ENCODE measurements at places on chromosomes 5 and 9.

DNA sequence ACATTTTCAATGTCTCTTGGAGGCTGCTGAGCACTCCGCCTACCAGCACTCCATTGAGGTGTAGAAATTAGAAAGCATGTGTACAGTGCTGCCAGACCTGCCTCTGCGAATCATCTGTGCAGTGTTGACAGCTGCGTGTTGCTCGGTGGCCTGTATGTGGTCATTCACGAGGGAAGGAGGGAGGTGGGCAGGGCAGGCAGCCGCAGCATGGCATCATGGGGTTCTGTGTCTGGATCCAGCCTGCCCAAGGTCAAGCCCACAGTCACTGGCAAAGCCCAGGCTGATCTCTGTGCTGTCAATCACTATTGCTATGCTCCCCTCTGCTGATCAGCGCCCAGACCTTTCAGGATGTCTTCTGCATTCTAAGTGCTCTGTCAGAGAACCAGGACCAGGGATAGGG, 8.0 kb upstream of the PDZD2 start:
- DNase-seq: no peak

- no peak for DNase-seq
Observed at GRCh38 chr5:128919542-128919941, 45.7 kb upstream of the SLC27A6 start.

DNA sequence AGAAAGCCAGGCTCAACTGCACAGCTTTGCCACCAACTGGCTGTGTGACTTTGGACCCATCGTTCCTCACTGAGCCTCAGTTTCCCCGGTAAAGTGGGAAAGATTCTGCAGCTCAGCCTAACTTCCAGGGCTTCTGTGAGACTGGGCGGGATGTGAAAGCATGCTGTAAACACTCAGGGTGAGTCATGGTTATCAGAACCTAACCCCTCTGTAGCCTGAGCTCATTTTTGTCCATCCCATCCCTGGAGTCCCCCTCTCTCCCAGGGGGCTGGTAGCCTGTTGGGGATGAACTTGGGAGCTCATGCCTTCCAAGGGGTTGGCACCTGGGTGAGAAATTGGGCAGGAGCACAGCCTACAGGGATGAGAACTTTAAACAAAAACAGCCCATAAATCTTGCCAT, 2.3 kb downstream of the CCDC69 start:
- peak; percentile 33 for DNase-seq

DNA sequence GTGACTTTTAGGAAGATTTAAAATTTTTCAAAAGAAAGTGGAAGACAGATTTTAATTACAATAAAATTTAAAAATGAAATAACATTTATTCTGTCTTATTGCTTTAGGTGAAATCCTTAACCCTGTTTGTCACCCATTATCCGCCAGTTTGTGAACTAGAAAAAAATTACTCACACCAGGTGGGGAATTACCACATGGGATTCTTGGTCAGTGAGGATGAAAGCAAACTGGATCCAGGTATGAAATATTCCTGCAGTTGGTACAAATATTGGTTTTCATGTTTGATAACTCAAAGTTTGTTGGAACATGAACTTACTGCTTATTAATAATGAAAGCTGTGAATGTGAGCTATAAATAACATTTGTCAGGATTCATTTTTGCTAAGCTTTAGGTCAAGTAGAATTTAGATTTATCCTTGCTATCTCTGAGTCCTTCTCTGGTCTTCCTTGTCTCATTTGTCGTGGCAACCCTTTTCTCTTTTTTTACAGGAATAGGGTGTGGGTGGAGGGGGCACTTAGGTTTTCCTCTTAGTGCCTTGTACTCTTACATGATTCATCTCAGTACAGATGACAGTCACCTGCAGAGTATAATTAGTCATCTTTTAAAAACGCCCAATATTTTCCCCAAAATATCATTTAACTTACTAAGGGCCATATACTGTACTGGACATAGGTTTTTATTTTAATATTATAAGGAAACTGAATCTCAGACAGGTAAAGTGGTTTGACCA, 95.3 kb upstream of the RASGRF2 start:
- no peak for DNase-seq

- DNase-seq: no peak
Observed at GRCh38 chr5:111854186-111854585, 97.2 kb upstream of the NREP start.

- peak; percentile 74 for DNase-seq
Observed at GRCh38 chr5:174327317-174327864, 281.9 kb downstream of the NSG2 start.

DNA sequence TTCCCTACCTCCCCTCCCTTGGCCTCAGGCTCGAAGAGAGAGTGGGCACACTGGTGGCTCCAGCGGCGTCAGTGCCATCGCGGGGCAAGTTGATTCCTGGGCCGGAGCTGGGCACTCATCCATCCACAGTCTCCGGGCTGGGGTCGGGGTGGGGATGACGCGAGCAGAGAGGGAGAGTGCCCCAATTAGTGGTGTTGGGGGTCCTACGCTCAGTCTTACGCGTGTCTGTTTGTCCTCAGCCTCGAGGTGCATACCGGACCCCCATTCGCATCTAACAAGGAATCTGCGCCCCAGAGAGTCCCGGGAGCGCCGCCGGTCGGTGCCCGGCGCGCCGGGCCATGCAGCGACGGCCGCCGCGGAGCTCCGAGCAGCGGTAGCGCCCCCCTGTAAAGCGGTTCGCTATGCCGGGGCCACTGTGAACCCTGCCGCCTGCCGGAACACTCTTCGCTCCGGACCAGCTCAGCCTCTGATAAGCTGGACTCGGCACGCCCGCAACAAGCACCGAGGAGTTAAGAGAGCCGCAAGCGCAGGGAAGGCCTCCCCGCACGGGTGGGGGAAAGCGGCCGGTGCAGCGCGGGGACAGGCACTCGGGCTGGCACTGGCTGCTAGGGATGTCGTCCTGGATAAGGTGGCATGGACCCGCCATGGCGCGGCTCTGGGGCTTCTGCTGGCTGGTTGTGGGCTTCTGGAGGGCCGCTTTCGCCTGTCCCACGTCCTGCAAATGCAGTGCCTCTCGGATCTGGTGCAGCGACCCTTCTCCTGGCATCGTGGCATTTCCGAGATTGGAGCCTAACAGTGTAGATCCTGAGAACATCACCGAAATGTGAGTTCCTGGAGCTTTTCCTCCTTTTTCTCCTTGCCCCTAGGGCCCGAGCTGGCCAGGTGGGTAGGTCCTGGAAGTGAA, 861 bp downstream of the NTRK2 start:
- no peak for DNase-seq

GRCh38 chr9:110842169-110842568, 173.6 kb downstream of the MUSK start:
- no peak for DNase-seq

DNA sequence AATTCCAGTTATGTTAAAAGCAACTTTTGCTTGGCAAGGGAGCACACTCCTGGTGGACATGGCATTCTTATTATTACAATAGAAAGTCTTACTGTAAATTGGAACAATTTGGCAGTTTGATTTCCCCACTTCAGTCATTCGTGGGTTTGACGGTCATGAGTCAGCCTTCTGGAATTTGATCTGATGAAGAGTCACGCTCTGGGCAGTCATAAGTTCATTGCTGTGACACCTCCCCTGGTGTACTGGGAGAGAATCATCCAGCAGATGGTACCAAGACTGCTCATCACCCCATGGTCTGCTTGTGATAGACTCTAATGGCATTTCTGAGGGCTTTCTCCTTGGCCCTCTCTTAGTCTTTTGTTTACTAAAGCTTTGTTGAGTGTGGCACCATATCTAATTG, 53.8 kb downstream of the GLRA1 start:
- peak; percentile 76 for DNase-seq

DNA sequence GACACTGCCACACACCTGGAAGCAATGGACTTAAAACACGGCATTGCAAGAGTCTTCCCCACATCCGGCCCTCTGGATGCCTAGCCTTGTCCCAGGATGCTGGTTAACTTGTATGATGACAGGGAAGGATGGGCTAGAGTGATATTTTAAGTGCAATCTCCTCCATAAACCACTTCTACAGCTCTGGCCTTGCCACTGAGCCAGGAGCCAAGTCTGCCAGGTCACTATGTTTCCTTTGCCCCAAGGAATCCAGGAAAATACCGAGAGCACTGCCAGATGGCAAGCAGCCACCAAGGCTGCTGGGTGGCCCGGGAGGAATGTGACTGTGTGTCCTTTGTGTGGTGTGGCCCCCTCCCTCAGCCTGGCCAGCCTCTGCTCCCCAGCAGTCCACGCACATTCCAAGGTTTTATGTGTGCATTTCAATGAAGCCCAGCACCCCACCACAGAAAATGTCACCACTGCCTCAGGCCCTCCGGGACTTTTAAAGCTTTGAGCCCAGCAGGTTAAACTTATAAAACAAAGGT, 106.0 kb downstream of the FRMD3 start:
- DNase-seq: peak; percentile 45

DNA sequence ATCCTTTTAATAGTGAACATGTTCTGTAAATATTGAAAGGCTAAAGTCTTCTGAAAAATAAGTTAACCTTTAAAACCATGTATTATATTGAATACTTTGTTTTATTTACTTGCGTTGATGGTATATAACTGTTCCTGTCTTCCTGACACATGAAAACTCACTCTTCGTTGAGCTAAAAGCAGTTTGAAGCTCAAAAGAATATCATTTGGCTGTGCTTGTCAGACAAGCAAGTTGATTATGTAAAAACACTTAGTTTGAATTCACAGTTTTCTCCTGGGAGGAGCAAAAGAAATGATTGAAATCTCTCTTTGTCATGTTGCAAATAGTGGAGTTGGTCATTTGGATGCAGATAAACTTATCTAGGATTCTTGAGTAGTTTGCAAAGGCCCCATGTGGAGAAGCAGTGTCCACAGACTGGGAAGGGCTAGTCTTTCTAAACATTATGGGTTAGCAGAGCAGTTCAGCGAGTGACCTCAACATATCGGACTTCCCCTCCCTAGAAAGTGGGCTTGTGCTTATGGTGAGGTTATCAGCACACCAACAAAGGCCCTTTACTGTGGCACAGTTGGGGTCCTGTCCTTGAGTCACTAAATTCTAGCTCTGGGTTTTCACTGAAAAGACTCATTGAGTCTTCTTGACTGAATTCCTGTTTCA, 290.4 kb downstream of the CSNK1G3 start:
- DNase-seq: no peak

DNA sequence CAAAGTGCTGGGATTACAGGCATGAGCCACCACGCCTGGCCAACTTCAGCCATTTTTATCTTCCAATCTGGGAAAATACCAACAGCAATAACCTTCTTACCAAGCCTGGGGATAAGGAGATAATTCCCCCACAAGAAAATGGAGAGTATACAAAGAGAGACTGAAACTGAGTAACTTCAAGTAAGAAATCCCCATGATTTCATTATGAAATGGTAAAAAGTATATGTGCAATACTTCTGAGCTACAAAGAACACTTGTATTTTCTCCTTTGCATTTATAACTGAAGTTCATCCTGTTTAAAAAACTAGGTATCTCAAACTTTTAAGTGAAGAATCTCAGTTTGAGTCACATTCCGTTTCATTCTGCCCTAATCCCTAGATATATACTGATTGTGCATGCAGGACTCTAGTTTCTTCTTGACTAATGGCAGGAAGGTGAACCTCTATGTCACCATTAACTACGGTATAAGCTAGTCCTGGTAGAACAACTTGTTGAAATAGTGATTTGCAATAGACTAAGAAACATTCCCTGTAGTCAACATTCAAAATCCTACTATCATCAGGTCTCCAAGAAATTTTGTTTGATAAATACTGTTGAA, 2071.4 kb downstream of the MAT2B start:
- DNase-seq: no peak

DNA sequence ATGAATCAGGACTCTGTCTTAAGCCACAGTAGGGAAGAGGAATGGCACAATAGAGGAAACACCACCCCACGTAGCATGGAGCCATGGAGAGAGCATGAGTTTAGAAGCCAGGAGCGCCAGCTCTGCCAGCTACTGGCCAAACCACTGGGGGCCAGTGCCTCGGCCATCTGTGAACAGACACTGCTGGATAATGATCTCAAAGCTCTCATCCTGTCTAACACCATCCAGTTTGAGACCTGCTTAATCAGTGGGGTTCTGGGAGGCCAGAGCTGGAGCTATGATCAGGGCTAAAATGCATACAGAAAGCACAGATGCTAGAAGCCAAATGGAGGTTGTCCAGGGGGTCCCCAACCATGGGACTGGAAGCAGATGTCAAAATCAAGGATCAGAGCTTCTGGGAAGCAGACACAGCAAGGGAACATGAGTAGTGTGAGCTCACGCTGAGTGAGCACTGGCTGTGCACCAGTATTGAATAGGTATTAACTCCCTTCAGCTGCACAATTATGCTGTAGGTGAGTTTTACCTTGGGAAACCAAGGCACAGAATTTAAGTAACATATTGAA, 92.7 kb downstream of the KCNIP1 start:
- no peak for DNase-seq

- no peak for DNase-seq
Observed at GRCh38 chr5:180491496-180491895, 2.7 kb upstream of the CNOT6 start.

GRCh38 chr5:141812512-141812911, 65.7 kb downstream of the PCDH1 start:
- no peak for DNase-seq

DNA sequence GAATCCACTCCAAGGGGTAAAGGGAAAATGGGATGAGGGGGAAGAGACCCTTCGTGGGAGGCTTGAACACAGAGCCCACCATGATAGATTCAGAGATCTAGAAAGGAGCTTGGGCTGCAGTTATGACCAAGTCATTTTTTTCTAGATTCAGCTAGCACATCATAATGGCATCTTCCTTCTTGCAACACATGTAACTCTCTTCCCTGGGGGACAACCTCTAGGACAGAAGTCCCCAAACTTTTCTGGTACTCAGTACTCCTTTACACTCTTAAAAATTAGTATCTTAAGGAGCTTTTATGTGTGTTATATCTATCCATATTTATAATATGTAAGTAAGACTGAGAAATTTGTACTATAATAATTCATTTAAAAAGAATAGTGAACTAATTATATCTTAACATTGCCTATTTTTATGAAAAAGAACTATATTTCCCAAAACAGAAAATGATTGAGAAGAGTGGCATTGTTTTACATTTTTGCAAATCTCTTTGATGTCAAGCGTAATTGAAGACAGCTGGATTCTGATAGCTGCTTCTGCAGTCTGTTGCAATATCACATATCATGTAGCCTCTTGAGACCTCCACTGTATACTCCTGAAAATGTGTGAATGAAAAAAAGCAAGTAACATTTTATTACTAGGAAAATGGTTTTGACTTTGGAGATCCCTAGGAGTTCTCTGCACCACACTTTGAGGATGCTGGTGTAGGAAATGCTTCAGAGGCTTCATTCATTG, 875 bp downstream of the ACO1 start:
- no peak for DNase-seq

DNA sequence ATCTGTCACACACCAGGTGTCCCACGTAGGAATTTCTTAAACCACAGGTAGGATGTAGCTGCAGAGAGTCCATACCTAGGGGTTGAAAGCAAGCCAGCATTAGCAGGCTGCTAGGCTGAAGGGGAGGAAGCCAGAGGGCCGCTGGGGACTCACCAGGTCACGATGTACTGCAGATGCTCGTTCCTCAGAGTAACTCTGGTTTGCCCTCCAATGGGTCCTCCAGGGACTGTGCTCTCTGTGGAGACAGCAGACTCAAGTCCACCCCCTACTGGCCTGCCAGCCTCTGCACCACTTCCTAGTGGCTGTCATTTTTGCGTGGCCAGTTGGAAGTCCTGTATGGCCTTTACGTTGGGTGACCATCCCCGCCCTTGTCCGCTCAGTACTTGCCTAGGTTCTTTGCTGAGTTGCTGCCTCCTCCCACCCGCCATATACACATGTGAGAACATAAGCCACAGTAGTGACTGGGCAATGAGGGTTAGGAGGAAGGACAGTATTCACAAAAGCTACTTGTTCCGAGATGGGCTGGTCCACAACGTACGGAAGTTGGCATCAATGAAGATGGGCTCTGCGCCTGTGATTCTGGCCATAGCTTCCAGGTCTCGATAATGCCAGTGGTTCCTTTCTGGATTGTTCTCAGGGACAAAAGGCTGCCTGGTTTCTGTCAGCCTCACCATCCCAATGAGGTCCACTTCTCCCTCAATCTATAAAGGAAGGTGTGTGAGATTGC, 4.1 kb downstream of the RPL7A start:
- DNase-seq: peak; percentile 71
